ENCODE measurements at places on chromosomes 13 and 19.

GRCh38 chr13:27628081-27628480 is 6.4 kb downstream of the POLR1D start:
- DNase-seq, result no peak

- no peak for DNase-seq
Observed at GRCh38 chr19:35885225-35885738, 15.1 kb downstream of the NFKBID start.

- no peak for DNase-seq
Observed at GRCh38 chr19:681029-682019, 5.1 kb downstream of the FSTL3 start.

GRCh38 chr19:10566658-10567410 is 1.0 kb upstream of the KRI1 start:
- DNase-seq, result no peak

DNA sequence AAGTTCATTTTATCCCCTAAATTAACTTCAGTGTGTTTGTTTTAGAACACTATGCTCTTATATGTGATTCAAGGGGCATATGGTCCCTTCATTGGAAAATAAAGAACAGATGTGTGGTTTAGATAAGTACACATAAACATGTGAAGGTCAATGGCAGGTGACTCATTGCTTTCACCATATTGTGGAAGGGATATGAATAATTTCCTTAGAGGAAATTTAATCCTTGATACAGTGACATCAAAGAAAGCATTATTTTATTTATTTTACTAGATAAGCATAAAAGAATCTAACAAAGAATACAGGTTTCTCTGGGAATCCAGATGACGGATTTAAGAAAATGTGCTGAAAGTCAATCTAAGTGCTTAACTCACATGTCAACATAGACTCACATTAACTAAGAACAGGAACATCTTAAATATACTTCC is 373.5 kb downstream of the KCTD12 start:
- DNase-seq, result no peak

- DNase-seq, result no peak
Observed at GRCh38 chr19:28244966-28245365, 968.0 kb downstream of the UQCRFS1 start.
